ENCODE measurements at places on chromosomes 3 and 15.

DNA sequence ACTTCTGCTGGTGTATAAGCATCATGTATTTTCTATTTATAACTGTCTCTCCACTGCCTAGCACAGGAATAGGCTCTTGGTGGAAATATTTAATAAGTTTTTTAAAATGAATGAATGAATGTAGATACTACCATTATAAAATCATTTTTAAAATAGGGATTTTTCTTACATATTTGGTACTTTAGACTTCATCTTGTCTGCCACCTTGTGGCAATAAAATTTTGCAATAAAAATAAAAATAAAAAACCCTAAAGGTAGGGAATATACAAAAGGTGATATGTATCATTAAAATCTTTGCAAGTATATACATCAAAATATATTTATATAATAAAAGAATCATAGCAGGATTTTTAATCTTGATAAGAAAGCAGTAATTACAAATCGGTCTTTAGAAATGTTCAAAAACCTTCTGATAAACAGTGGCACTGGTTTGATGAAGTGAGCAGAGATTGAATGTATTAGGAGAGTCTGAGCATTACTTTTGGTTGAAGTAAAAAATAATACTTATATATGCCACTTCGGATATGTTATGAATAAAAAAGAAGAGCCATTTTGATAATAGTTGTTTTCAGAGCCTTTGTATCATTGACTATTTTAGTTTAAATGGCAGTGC is 95.2 kb downstream of the SPATA16 start:
- DNase-seq: no peak
- H3K4me3 ChIP-seq: no peak overlapping the region
- no peaks in the 10 kb centered on the region for H3K36me3 ChIP-seq

DNA sequence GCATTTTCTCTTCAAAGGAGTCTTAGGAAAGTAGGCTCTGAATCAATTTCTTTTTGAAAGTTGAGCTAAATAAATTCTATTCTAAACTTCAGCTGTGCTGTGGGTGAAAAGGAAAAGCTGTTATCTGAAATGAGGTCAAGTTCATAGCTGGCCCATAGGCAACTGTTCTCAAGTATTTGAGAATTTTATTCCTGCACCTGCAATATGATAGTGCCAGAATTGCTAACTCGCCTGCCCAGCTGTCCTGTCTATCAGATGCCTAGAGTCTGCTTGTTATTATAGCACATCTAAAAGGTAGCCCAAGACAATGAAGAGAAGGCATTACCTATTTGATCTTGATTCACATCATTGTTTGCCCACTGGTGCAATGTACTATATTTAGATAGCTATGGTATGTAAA is 798.7 kb downstream of the DIPK2A start:
- H3K36me3 ChIP-seq: no peaks in the 10 kb centered on the region
- no peak overlapping the region for H3K4me3 ChIP-seq
- H3K27ac ChIP-seq: no peak overlapping the region
- no peaks in the 10 kb centered on the region for H3K4me1 ChIP-seq
- DNase-seq: no peak

- H3K27ac ChIP-seq: peak overlapping the region; percentile 68
- H3K4me3 ChIP-seq: peak overlapping the region; percentile 76
- peaks cover 7% of the 10 kb centered on the region for H3K36me3 ChIP-seq
- H3K4me1 ChIP-seq: peaks cover 30% of the 10 kb centered on the region
- DNase-seq: peak; percentile 81
Observed at GRCh38 chr3:194139071-194139813, 3.3 kb downstream of the HES1 start.

- H3K27me3 ChIP-seq: no peaks in the 10 kb centered on the region
- DNase-seq: no peak
- peaks cover 15% of the 10 kb centered on the region for H3K4me1 ChIP-seq
- H3K27ac ChIP-seq: no peak overlapping the region
- no peak overlapping the region for H3K4me3 ChIP-seq
- no peaks in the 10 kb centered on the region for H3K36me3 ChIP-seq
Observed at GRCh38 chr3:156604642-156605144, 49.8 kb upstream of the SSR3 start.

DNA sequence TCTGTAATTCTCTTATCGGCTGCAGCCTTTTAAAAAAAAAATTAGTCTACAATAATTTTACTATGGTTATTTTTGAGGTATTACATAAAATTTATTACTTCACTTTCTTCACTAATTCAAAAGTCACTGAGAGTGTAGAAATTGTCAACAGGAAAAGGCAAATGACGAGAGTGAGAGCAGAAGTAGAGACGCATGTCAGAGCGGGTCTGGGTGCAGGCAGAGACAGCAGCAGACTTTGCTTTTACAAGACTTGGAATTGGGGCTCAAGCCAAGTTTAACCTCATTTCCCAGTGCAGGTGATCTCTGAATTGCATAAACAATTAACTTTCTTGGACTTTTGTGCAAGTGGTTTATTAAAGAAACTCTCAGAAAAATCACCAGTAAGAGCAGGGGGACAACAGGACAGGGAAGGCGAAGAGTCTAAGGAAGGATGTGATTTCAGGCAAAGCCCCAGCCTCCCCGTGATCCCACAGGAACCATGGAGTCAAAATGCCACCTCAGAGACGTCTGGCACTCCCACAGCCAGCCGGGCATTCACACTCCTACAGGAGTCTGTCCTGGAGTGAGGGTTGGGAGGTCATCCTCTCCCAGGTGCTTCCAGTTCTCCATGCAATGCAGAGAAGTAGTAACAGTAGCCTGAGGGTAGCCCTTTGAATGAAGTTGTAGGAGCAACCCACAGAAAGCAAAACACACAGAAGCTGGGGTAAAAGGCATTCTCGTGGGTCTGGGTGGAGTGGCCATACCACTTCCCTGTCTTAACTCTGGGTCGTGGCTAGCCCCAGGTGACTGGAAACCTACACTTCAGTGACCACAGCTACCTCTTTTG is 274.0 kb upstream of the TGFBR2 start:
- peak overlapping the region; percentile 60 for H3K27ac ChIP-seq
- no peaks in the 10 kb centered on the region for H3K36me3 ChIP-seq
- DNase-seq: no peak

- no peak for DNase-seq
- no peaks in the 10 kb centered on the region for H3K27me3 ChIP-seq
- 0 out of 2 replicates have a peak, but pooled peaks cover 6% of the 10 kb centered on the region for H3K4me1 ChIP-seq
- no peak overlapping the region for H3K4me3 ChIP-seq
Observed at GRCh38 chr3:42489116-42489936, 13.1 kb upstream of the VIPR1 start.

DNA sequence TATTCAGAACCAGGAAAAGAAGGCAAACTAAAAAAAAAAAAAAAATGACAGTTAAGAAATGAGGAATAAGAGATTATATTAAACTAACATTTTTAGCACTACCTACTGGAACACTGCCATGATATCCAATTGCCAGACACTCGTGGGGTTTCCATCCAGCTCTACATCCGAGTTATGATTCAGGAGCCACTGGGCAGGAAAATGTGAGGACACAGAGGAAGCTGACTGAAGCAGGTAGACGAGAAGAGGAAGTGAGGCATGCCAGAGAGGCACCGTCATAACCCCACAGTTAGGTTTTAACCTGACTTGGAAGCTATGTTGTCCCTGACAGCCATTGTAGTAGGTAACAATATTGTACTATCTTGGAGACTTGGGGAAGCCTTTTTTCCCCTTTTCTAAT is 495.0 kb downstream of the NLGN1 start:
- H3K4me1 ChIP-seq: no peaks in the 10 kb centered on the region
- no peak overlapping the region for H3K4me3 ChIP-seq
- H3K36me3 ChIP-seq: no peaks in the 10 kb centered on the region
- DNase-seq: no peak
- H3K27me3 ChIP-seq: no peaks in the 10 kb centered on the region
- no peak overlapping the region for H3K27ac ChIP-seq

DNA sequence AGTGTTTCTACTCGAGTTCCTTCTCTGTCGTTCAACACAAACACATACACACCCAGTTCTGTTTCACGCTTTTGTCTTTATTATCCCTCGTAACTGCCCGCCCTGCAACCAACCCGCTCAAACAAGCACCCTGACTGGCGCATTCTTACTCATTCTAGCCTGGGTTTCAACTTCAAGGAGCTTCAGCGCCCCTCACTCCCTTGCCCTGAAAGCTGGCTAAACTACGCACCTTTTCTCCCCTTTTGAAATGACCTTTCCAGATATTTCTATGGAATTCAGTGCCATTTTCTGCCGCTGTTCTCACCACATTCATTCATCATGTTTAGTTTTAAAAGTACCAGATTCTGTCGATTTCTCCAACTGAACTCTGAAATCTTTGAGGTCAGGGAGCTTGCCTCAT is 653 bp upstream of the MFSD1 start:
- peak overlapping the region; percentile 64 for H3K4me3 ChIP-seq
- peak overlapping the region; percentile 9 for H3K27ac ChIP-seq
- no peaks in the 10 kb centered on the region for H3K36me3 ChIP-seq
- no peaks in the 10 kb centered on the region for H3K27me3 ChIP-seq

DNA sequence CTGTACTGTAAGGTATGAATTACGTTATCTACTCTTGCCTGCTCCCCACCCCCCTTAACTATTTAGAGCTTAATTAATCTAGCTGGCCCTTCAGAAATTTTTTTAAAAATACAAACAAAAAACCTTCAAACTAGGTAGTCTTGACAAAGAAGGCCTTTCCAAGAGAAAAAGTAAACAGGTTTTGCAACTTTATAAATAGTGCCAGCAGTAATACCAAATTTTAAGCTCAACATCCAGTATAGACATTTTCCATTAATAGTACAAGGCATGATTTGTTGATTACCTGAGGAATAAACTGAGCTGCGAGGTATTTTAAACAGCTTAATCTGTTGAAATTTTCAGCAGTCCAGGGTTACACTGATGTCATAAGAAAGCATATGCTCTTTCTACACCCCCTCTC is 20.1 kb downstream of the STX19 start:
- DNase-seq: no peak
- no peaks in the 10 kb centered on the region for H3K4me1 ChIP-seq

GRCh38 chr3:183810643-183811594 is 14.5 kb downstream of the MAP6D1 start:
- no peaks in the 10 kb centered on the region for H3K27me3 ChIP-seq
- no peak overlapping the region for H3K4me3 ChIP-seq
- no peak overlapping the region for H3K27ac ChIP-seq
- no peaks in the 10 kb centered on the region for H3K4me1 ChIP-seq
- H3K36me3 ChIP-seq: peaks cover 5% of the 10 kb centered on the region
- DNase-seq: no peak

- no peaks in the 10 kb centered on the region for H3K4me1 ChIP-seq
- H3K36me3 ChIP-seq: no peaks in the 10 kb centered on the region
- no peaks in the 10 kb centered on the region for H3K27me3 ChIP-seq
- no peak overlapping the region for H3K4me3 ChIP-seq
- H3K27ac ChIP-seq: no peak overlapping the region
Observed at GRCh38 chr15:24772686-24773373, 97.3 kb downstream of the NPAP1 start.

DNA sequence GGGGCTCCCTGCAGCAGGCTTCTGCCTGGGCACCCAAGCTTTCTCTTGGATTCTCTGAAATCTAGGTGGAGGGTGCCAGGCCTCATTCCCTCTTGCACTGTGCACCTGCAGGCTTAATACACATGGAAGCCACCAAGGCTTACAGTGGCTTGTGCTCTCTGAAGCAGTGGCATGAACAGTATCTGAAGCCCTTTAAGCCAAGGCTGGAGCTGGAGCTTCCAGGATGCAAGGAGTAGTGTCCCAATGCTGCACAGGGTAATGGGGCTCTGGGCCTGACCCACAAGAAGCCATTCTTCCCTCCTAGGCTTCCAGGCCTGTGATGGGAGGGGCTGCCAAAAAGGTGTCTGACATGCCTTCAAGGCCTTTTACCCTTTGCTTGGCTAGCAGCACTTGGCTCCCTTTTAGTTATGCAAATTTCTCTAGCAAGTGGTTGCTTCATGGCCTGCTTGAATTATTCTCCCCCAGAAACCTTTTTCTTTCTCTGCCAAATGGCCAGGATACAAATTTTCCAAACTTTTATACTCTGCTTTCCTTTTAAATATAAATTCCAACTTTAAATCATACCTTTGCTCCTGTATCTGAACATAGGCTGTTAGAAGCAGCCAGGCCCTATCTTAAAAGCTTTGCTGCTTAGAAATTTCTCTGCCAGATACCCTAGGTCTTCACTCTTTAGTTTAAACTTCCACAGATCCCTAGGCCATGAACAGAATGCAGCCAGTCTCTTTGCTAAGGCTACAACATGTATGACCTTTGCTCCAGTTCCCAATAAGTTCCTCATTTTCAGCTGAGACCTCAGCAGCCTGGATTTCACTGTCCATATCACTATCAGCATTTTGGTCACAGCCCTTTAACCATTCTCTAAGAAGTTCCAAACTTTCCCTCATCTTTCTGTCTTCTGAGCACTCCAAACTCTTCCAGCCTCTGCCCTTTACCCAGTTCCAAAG is 201.1 kb upstream of the LRRFIP2 start:
- no peak for DNase-seq
- no peak overlapping the region for H3K4me3 ChIP-seq
- H3K27ac ChIP-seq: no peak overlapping the region
- H3K36me3 ChIP-seq: peaks cover 3% of the 10 kb centered on the region
- H3K4me1 ChIP-seq: no peaks in the 10 kb centered on the region

DNA sequence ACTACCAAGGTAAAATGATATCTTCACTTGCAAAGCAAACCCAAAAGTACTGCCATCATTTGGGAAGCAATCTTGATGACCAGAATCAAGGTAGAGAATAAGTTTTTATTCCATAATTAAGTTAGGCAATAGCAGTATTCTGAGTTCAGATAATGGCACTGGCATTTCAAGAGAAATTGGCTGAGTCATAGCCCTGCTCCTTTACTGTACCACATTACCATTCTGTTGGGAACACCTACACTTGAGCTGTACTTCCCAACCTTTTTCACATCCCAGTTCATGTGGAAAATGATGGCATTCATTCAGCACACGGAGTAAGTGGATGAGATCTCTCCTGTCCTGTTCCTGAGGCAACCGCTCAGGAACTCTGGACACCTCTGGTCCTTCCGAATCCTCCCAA is 311.6 kb upstream of the TPRG1 start:
- H3K27ac ChIP-seq: no peak overlapping the region
- no peaks in the 10 kb centered on the region for H3K36me3 ChIP-seq
- H3K4me3 ChIP-seq: no peak overlapping the region
- H3K4me1 ChIP-seq: no peaks in the 10 kb centered on the region

- DNase-seq: no peak
- no peak overlapping the region for H3K27ac ChIP-seq
- no peaks in the 10 kb centered on the region for H3K36me3 ChIP-seq
- H3K4me1 ChIP-seq: no peaks in the 10 kb centered on the region
Observed at GRCh38 chr3:152620395-152620794, 214.5 kb upstream of the P2RY1 start.

DNA sequence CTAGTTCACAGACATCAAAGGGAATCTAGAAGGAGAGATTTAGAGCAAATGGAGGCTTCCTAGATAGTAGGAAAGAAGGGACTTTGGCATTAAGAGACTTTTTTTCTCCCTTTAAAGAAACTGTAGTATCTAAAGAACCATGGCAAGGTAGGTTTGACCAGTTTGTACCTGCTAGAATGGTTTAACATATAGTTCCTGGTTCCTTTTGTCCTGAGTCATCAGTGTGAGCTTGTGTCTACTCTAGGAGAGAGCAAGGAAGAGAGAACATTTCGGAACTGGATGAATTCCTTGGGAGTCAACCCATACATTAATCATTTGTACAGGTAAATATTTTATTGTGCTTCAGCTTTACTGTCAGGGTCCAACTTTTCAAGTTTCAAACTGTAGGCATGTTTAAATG is 29.6 kb upstream of the TRPC1 start:
- no peak for DNase-seq
- H3K27me3 ChIP-seq: no peaks in the 10 kb centered on the region
- H3K36me3 ChIP-seq: no peaks in the 10 kb centered on the region
- H3K27ac ChIP-seq: no peak overlapping the region

GRCh38 chr3:111666041-111666735 is 71.0 kb upstream of the ZBED2 start:
- H3K4me1 ChIP-seq: peaks cover 4% of the 10 kb centered on the region
- no peak overlapping the region for H3K4me3 ChIP-seq
- H3K27ac ChIP-seq: no peak overlapping the region
- H3K36me3 ChIP-seq: no peaks in the 10 kb centered on the region
- no peak for DNase-seq

GRCh38 chr3:188064831-188065493 is 89.0 kb upstream of the LPP start:
- no peak overlapping the region for H3K4me3 ChIP-seq
- no peaks in the 10 kb centered on the region for H3K27me3 ChIP-seq
